ENCODE measurements at places on chromosomes 7 and 10.
A peak's percentile ranks its signal among the peaks of the same experiment; 100 is the strongest.

DNA sequence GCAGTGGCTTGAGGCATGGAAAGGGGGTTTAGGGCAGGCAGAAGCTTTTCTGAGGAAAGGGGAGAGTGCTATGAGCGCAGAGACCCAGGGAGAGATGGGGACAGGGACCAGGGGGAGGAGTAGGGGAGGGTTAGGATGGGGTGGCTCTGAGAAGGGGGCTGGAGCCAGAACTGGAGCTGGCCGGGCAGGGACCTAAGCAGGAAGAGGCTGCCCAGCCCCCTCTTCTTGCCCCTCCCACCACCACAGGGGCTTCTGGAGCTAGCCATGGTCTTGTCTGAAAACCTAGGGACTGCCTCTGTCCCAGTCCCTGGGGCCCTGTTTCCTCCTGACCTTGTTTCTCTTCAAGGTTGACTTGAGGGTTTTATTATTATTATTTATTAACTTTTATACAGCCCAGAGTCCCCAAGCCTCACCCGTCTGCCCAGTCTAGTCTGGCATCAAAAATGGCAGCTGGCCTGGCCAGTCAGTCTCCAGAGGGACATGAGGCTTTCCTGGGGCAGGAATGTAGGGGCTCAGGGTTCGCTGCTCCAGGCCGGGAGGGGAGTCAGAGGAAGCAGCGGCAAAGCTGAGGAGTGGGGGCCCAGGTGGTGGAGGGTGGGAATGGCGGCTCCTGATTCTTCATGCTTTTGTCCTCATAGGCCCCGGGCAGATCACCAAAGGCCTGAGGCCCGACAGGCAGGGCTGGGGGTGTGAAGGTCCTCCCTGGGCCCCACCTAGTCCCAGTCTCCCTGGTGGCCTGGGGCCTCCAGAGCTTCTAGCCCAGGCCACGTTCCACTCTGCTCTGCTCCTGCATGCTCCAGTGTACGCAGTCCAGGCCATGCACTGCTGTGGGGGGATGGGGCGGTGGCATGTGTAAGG is 5.7 kb downstream of the TRIM8 start:
- DNase-seq = no peak

DNA sequence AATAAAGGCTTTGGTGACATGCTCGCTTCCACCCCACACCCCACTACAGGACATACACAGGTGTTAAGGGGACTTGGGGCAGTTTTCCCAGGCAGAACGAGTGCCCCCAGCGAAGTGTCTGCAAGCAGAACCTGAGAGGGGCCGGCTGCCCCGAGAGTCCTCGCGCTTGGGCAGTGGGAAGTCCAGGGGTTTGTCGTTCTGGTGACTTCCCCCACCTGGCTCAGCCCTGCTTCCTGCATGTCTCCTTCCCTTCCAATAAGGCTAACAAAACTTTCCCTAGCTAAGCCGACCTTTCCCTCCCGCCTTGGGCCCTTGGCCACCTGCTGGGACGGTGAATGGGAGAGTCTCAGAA is 916 bp downstream of the VWA2 start:
- DNase-seq = no peak

DNA sequence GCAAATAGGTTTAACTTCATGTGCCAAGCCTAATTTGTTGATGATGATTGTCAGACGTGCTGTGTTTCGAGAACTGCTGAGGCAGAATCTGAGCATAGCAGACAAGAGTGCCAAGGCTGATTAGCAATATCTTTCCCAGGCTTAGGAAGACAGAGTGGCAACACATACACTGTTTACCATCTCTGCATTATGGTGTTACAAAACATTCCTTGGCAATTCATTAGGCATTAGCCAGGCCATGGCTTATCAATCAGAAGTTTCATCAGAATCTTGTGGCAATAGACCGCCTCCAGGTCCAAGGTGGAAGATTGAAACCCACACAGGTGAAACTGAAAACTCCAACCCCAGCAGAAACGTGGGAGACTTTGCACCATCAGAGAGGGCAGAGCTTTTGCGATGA is 148.5 kb downstream of the AOAH start:
- no peak for DNase-seq

- no peak for DNase-seq
Observed at GRCh38 chr7:44063894-44064651, 1.3 kb downstream of the PGAM2 start.

GRCh38 chr10:122233857-122234348 is 37.2 kb upstream of the BTBD16 start:
- DNase-seq = no peak

DNA sequence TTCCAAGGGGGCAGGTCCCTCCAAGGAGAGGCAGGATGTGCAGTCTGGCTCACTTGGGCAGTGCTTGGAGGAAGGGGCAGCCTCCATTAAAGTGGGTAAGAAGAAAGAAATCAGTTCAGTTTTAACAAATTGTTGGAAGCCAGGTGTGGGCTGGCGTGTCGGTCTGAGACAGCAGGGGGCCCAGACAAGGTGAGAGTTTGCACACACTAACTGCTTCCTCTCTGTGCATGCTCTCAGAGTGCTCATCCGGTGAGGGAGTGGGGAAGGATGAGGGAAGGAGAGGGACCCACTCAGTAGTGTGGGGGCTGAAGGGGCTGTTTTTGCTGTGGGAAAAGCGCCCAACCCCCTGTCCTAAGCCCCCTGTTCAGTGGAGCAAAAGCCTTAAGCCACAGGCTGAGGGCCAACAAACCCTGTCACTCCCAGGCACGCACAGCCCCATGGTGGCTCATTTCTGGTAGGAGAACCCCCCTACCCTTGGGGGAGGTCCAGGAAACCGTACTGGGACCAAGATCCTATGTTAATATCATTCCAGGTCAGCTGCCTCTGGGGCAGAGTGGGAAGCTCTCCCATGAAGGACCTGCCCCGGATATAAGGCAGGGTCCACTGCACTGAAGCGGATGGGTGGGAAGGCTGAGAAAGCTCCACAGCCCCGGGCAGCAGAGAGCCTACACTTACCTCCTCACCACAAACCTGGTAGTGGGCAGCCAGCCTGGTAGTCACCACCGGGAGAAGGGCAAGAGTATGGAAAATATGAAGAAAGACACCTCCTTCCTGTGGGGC is 5.1 kb upstream of the PCBD1 start:
- no peak for DNase-seq

- no peak for DNase-seq
Observed at GRCh38 chr10:58546722-58547445, 34.2 kb downstream of the BICC1 start.

DNA sequence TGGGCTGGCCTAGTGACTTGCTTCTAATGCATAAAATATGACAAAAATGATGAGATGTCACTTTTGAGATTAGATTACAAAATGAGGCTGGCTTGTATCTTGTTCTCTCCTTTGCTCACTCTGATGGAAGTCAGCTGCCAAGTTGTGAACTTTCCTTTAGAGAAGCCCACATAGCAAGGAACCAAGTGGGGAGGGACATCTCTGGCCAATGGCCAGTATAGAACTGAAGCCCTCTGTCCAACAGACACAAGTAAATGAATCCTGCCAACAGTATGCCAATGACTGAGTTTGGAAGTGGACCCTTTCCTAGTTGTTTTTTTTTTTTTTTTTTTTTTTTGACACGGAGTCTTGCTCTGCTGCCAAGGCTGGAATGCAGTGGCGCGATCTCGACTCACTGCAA is 3.3 kb downstream of the ZC3HC1 start:
- DNase-seq = no peak

GRCh38 chr10:96708456-96708855 is 11.9 kb downstream of the PIK3AP1 start:
- no peak for DNase-seq

- no peak for DNase-seq
Observed at GRCh38 chr10:92712016-92712889, 22.5 kb downstream of the HHEX start.

DNA sequence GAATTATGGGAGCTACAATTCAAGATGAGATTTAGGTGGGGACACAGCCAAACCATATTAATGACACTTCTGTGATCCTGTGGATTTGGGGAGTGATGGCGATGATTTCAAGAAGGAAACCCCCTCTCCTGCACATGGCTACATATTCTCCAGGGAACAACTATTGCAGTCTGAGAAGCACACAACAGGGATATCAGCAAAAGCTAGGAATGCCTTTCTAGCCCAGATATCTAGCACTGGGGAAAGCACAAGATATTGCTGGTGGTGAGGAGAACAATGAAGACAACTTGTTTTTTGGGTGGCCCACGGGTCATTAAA is 24.3 kb downstream of the EPDR1 start:
- no peak for DNase-seq

DNA sequence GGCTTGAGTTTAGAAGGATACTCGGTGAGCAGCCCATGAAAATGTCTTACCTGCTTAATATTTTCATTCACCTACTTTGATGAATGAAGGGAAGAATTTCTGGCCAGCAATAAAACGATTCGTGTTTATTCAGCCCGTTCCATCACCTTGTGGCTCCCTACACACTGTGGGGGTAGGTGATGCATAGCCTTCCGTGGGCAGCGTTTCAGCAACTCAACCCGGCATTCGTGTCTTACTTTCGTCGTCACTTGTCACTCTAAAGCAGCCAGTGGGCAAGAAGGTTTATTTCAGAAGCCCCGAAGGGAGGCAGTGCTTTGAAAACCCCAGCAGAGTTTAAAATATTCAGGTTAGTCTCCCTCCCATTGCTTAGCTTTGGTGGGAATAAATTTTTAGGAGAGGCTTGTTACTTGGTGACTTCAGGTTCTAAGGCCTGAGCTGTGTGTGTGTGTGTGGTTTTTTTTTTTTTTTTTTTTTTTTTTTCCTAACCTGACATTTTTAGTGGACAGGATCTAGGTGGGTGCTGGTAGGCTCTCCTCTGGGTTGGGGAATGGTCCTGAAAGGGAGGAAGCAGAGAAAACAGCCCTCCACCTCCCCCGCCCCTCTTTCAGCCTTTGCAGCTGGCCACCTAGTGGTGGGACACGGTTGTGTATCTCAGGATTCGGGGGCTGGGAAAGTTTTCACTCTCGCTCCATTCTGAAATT is 1.8 kb downstream of the GRK5 start:
- peak; percentile 41 for DNase-seq

GRCh38 chr10:7300384-7300971 is 110.4 kb downstream of the SFMBT2 start:
- DNase-seq = no peak

DNA sequence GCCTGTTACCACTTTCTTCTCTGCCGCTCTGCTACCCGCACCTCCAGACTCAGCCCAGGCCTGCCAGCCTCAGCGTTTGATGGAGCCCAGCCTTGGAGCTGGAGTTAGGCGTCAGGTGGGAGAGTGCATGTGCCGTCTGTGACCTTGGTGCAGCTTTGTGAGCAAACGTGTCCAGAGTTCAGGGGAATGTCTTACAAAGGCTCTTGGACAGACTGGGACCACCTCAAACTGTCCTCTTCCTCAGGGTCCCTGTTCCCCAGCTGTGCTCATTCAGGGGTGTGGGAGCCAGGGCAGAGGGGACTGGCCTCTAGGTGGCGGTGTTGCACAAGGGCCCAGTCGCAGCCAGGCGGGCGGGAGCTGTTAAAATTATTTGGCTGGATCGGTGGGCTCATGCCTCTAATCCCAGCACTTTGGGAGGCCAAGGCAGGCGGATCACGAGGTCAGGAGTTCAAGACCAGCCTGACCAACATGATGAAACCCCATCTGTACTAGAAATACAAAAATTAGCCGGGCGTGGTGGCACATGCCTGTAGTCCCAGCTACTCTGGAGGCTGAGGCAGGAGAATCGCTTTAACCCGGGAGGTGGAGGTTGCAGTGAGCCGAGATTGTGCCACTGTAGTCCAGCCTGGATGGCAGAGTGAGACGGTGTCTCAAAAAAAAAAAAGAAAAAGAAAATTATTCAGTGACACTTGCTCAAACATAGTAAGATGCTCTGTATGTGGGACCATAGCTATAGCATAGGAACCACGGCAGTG is 89.2 kb downstream of the ADCY1 start:
- no peak for DNase-seq

GRCh38 chr7:101913247-101913721 is 95.9 kb downstream of the CUX1 start:
- no peak for DNase-seq
